ENCODE measurements at places on chromosomes 6 and 20.

DNA sequence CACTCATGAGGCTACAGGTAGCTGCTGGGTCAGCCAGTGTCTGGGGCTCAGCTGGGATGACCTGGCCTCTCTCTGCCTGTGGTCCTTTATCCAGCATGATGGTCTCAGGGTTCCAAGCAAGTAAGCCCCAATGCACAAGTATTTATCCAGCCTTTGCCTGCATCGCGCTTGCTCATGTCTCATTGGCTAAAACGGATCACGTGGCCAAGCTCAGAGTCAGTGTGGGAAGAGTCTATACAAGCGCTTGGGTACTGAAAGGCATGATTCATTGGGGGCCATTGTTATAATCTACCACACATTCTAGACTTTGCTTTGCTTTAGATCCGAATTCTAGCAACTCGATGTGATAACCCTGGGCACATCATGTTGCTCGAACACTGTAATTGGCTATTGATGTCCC lies 48.3 kb downstream of the PPP1R16B start:
- no peak for DNase-seq

DNA sequence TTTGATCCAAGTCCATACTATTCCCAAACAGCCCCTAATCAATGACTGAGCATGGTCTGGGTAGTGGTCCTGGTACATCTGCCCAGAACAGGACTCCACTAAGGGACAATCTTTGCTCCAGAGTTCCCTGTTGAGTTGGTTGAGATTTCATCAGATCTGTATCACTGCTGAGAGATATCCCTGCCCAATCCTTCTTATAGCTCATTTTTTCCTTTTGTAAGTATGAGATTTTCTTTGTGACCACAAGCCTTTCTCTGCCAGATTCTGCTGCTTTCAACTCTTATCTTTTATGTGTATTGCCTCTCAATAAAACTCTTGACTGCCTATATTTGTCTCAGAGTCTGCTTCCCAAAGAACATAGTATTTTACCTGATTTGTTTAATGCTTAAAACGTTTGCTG lies 46.2 kb upstream of the LAMA2 start:
- no peak for DNase-seq

DNA sequence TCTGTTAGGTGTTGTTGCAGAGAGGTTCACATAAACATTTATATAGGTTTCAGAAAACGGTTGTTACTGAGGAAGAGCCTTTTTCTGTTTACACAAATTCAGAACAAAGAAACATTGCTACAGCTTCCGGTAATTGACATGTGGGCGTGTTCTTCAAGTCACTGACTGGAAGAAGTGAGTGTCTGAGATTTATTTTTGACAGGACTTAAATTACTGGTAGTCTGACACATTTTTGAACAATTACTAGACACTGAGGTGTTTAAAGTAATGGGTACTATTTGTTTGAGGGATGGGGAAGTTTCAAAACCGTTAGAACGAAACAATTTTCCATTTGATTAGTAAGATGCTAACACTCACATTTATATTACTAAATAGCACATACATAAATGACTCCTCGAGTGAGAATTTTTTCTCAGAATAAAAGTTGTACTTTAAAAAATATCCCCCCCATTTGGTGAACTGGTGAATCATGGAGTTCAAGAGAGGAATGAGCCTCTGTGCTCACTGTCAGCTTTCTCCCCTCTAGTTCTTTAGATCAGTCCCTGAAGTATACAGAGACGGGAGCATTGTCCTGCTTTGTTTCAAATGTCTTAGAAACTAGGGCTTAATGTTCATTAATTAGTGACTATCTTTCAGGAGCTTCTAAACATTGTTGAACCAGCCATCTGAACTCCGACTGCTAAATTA lies 98.7 kb downstream of the TSHZ2 start:
- DNase-seq = no peak

- DNase-seq = no peak
Observed at GRCh38 chr6:89244241-89244985, 27.3 kb upstream of the GABRR1 start.

GRCh38 chr20:62740286-62741141 lies 31.9 kb downstream of the NTSR1 start:
- no peak for DNase-seq

GRCh38 chr6:132456700-132457143 lies 55.4 kb upstream of the MOXD1 start:
- no peak for DNase-seq

GRCh38 chr6:91633374-91634111 lies 1046.7 kb upstream of the MAP3K7 start:
- peak; percentile 24 for DNase-seq

GRCh38 chr20:59399426-59400099 lies 99.2 kb downstream of the EDN3 start:
- DNase-seq = no peak

GRCh38 chr6:43972913-43973300 lies 154.3 kb downstream of the MRPL14 start:
- DNase-seq = no peak

DNA sequence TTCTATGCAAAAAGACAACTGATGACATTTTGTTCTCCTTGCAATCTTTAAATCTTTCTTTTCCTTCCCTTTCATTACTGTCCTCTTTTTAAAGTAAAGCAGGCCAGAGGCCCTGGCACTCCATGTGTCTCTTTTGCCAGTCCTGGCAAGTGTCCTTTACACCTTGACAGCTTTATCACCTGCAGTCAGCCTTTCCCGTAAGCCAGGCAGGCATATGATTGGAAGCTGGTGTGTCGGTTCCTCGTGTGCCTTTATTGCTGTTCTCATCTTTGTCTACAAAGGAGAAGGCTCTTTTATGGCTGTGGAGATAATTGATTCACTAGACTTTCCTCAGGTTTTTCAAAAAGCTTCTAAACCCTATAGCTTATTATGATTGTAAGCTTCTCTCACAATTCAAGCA lies 162.3 kb upstream of the FBXL4 start:
- no peak for DNase-seq

- no peak for DNase-seq
Observed at GRCh38 chr20:152131-152530, 5.1 kb upstream of the DEFB127 start.

DNA sequence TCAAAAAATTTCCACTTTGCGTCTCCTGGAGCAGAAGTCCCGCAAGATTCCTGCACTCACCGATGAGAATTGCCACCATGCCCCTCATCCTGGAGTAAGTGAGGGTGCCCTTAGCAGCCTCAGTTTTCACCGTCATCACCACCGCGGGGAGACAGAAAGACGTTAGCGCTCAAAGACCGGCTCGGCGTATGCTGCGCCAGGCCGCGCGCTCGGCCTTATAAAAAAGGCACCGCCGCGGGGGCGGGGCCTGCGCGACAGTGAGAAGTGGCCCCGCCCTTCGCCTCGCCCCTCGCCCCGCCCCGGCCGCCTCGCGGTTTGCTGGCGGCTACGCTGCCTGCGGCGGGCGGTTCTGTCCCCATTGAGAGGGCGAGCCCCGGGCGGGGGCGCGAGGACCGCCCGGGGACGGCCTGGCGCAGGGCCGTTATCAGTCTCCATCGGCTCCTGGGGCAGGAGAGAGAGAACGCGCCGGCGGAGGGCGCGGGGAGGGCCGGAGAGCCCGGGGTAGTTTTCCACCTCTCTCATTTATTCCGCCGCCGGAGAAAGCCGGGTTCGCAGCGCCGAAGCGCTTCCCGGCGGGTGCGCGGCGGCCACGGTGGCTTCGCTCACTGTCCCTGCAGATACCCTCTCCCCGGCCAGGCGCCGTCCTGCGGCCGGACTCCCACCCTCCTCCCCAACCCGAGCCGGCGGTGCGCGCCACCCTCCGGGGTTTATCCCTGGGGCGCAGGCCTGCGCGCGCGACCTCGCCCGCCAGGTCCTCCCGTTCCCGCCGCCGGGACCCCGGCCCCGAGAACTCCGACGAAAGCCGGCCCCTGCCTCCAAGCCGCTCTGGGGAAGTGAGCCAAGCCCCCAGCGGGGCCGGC lies 122.5 kb upstream of the SLC2A12 start:
- DNase-seq = peak; percentile 69

GRCh38 chr20:57450419-57450818 lies 59.2 kb downstream of the RBM38 start:
- no peak for DNase-seq

DNA sequence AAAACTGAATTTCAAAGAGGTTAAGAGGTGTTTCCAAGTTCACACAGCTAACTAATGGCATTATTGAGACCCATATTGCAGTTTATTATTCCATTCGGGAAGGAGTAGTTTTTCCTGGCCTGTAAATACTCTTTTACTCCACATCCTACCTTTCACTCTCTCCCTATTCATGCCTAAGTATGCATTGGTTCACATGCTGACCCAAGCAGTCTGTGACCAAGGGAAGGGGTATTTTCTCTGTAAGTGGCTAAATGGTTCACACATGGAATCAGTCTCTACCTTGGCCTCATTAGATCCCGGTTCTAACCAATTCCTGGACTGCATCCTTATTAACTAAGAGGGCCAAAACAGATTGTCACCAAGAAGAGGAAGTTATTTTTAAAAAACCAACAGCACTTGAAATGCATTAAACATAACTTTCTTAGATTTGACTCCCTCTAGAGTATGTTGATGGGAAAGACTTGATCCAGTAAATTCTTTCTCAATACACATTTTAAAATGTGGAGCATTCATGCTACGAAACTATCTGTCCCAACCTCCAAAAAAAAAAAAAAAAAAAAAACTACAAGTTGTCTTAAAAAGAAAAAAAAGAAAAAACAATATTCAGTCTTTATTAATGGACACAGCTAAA lies 17.8 kb upstream of the RSPO3 start:
- no peak for DNase-seq

DNA sequence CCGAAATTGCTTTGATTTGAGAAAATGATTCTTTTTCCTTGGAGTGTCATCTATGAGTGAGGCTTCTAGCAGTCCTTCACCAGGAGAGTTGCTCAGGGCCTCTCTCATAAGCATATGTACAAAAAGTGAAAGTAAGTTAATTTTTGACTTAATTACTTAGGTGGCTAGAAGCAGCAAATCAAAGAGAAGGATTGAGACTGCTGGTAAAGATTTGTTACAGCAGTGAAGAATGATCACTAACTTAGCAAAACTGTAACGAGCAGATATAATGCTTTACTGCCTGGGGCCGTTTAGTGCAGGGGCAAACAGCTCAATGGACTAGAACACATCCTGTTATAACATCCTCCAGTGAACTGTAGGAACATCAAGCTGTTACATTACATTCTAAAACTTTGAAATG lies 167.8 kb upstream of the RIPOR2 start:
- no peak for DNase-seq

DNA sequence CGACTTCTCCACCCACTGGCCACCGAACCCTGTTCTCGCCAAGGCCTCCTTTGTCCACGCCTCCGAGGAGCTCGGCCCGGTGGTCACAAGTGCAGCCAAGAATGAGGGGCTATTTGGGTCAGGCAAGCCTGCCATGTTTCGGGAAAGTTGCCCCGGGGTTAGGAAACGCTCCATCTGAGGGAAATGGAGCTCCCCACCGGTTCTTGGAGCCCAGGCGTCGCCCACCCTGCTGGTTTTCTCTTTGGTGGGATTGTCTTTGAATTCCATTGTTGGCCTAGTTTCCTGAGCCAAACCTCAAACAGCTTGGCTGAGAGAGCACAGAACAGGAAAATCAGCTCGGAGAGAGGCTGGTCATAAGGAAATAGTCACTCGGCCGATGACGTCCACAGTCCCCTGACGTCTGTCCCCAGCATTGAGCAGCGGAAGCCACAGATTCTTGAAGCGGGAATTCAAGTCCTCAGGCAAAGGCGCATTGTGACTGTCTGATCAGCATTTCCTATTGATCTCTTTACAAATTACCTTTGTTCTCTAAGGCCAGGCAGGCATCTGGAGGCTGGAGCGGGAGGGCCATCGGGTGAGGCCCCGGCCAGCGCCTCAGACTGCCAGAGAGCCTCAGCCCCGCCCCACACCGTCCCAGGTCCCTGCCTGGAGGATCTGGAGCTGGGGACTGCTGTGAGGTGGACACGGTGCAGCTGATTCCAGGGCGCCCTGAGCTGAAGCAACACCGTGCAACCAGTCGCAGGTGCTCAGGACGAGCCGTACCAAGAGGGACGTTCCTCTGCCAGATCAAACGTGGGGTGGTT lies 138.6 kb downstream of the DLL1 start:
- no peak for DNase-seq

- no peak for DNase-seq
Observed at GRCh38 chr6:29750709-29751108, 27.5 kb downstream of the HLA-F start.

DNA sequence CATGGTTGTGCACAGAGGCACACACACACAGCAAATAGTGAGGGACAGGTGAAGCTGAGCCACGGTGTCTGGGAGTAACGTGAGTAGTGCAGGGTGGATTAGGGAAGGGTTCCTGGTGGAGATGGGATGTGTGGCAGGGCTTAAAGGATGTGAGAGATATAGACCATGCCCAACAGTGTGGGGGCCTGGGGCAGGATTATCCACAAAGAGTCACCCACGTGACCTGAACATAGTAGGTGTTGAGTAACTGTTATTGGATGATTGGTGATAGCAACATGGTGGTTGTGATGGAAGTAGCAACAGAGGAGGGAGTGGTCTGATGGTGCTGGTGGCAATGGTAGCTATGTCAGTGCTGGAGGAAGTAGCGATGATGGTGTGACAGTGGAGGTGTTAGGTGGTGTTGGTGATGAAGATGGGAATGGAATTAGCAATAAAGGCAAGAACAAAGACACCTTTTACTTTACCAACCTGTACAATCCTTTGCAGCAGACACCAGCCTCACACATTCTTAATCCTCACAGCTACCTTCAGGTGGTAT lies 135.1 kb downstream of the MRPL14 start:
- no peak for DNase-seq

- no peak for DNase-seq
Observed at GRCh38 chr6:61555993-61556392, 730.0 kb downstream of the KHDRBS2 start.

DNA sequence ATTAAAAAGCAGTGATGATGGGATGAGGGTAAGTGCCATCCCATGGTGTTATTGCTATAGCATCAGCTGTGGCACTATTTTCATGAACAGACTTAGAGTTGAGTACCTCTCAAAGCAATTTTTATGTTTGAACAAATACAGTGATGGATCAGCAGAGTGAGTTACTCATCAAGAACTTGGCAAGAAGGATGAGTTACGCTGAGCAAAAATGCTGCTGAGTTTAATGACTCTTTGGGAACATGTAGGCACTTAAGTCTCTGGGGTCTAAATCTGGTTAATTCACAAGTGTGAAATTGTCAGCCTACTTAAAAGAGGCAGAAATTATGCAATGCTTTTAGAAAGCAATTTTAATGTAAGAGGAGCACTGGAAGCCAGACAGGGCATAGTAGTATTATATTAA lies 78.5 kb upstream of the AHI1 start:
- DNase-seq = no peak

GRCh38 chr6:116431964-116432595 lies 29.1 kb upstream of the CALHM6 start:
- DNase-seq = no peak

- peak; percentile 47 for DNase-seq
Observed at GRCh38 chr20:62739581-62740285, 31.1 kb downstream of the NTSR1 start.

- no peak for DNase-seq
Observed at GRCh38 chr6:36280983-36281382, 11.1 kb downstream of the PNPLA1 start.

DNA sequence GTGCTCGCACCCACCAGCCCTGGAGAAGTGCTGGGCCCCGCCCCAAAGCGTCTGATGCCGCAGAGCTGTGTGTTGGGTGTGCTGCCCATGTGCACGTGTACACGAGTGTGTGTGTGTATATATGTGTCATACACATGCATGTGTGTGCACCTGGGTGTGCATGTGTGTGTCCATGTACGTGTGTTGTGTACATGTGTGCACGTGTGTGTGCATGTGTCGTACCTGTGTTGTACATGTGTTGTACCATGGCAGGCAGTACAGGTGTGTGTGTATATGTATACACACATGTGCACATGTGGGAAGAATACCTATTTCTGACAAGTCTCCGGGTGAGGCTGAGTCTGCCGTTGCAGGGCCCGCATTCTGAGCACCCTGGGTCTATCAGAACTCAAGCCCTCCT lies 6.2 kb upstream of the MRGBP start:
- no peak for DNase-seq
